ENCODE measurements at places on chromosomes 4 and X.

DNA sequence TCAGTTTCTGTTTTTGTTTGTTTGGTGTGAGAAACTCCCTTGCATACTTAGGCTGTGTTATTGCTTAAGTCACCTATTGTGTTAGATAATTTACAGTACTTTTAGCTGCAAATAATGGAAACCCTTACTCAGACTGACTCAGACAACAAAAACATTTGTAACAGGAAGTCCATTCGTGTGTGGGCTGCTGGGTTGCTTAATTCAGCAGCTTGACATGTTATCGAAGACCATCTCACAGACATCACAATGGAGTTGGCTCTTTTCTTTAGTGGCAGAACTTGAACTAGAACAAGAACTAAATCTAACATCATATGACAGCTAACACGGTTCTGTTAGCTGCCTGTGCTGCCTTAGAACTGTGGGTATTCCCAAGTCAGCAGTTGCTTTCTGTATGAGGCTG is 9.9 kb upstream of the GABRE start:
- DNase-seq = no peak

- DNase-seq = no peak
Measured at GRCh38 chrX:44967221-44967620, 94.2 kb downstream of the KDM6A start.

GRCh38 chr4:119835613-119835910 is 207.0 kb upstream of the PDE5A start:
- no peak for DNase-seq

DNA sequence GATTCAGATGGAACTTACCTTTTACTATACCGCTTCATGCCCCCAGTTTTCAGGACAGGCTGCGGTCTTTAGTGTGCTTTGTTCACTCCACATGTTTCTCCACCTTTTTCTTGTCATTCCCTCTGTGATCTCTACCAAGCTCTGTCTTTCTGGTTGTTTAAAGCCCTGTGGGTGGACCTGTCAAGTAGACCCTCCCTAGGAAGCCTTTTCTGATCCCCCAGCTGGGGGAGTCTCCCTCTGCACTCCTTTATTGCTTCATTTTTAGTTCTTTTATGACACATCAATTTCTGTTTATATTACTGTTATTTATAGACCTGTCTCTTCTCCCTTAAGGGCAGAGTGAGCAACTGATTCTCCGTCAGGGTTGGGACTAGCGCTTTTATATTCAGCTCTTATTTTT is 150.2 kb downstream of the C4orf33 start:
- no peak for DNase-seq

- no peak for DNase-seq
Measured at GRCh38 chrX:156004256-156004655, 6.8 kb downstream of the IL9R start.

GRCh38 chr4:137711502-137711901 is 179.2 kb upstream of the PCDH18 start:
- no peak for DNase-seq

- DNase-seq = no peak
Measured at GRCh38 chr4:138756519-138756918, 259.1 kb upstream of the NOCT start.

- DNase-seq = no peak
Measured at GRCh38 chrX:76184891-76185290, 12.0 kb downstream of the PBDC1 start.

- DNase-seq = peak; percentile 53
Measured at GRCh38 chrX:93422693-93423092, 250.7 kb downstream of the NAP1L3 start.

GRCh38 chrX:3195845-3196244 is 150.6 kb downstream of the MXRA5 start:
- no peak for DNase-seq

GRCh38 chr4:189032606-189033338 is 893.5 kb downstream of the TRIML1 start:
- no peak for DNase-seq

DNA sequence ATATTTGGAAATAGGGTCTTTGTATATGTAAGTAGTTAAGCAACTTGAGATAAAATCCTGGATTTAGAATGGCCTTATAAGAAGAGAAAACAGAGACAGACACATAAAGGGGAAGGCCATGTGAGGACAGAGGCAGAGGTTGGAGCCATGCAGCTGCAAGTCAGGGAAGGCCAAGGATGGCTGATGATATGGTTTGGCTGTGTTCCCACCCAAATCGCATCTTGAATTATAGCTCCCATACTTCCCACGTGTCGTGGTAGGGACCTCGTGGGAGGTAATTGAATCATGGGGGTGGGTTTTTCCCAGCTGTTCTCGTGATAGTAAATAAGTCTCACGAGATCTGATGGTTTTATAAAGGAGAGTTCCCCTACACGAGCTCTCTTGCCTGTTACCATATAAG is 76.3 kb downstream of the STK32B start:
- no peak for DNase-seq

DNA sequence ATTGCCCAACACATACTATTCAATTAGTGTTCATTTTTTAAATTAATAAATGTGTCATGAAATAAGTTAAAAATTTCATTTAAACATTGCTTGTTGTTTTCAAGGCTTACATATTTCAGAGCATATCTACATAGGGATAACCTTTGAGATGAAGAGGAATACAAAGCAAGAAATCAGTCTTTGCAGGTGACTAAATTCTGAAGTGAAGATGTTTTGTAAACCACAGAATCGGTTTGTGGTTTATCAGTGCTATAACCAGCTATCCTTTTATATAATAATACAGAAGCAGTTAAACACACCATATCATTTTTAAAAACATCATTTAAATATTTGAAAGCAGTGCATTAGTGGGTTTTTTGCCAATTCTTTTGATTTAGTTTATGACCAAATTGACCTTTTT is 26.9 kb downstream of the FAM241A start:
- DNase-seq = no peak

- peak; percentile 80 for DNase-seq
Measured at GRCh38 chr4:13534344-13535063, 9.8 kb downstream of the NKX3-2 start.

DNA sequence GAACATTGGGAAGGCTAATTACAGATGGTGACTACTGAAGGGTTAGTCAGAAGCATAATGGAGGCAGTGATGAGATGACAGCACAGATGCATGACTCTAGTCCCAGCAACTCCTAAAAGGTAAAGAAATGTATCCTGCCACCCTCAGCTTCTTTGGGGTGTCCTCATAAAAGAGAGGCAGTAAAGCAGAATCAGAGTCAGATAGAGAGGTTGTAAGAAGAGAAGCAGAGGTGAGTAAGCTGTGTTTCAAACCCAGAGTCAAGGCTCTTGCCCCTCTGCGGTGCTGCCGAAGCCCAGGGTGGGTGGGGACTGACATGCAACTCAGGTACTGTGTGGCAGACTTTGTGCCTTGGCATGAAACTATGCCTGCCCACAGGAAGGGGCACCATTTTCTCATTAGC is 59.5 kb upstream of the PGM2 start:
- DNase-seq = no peak

DNA sequence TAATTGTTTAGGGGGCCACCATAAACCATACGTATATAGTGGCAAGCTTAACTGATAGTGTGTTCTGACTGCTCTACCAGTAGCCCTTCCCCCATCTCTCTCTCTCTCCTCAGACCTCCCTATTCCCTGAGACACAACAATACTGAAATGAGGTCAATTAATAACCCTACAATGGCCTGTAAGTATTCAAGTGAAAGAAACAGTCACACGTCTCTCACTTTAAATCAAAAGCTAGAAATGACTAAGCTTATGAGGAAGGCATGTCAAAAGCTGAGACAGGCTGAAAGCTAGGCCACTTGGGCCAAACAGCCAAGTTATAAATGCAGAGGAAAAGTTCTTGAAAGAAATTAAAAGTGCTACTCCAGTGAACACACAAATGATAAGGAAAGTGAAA is 78.0 kb downstream of the PRDM5 start:
- no peak for DNase-seq

GRCh38 chr4:169063441-169063840 is 53.4 kb upstream of the CBR4 start:
- DNase-seq = no peak

DNA sequence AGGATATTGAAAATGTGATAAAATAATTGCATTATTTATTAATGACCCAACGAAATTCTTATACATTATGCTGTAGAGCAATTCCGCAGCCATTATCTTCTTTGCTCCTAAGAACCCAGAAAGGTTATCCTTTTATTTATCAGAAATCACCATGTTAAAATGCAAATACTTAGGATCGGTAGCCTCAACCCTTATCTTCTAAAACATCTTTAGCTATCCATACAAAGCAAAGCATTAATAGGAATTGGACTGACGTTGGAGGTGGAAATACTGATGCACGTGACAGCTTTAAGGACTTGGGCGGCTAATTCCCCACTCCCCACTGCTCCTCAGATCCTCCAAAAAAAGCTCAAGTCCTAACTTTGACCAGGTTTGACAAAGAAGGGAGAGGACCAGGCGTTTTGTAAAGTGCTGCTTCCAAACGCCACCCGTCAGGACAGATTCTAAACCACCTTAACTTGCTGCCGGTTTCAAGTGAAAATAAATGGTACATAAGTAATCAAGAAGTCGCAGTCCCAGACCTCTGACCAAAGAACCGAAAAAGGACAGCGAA is 539 bp upstream of the SPCS3 start:
- DNase-seq = no peak

DNA sequence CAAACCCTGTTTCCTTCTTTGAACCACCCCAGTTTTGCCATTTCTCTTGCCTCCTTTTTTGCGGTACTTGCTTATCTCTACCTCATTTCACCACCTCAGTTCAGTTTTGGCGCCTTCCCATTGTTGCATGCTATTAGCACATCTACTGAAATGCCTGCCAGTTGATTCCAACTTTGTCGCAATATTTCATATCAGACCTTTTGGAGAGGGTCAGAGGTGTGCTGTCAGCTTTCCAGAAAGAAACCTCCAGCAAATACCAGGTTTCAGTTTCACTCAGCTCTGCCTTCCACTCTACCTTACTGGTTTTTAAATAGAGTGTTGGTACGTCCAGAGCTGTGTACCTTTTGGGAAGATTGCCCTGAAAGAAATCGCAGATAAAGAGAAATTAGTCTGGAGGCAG is 91.9 kb upstream of the CPEB2 start:
- DNase-seq = no peak

DNA sequence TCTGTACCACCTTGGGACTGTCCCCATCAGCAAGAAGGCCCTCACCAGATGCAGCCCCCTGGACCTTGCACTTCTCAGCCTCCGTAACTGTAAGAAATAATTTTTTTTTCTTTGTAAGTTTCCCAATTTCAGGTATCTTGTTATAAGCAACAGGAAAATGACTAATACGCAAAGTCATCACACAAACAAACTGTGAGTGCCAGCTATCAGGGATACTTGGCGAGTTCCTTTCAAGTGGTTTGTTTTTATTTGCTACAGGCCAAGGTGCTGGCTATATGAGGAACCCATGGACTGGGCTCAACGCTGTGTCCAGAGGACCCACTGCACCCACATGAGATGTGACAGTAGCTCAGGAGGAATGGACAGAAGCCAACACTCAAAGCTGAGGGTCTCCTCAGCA is 11.5 kb upstream of the GPM6B start:
- no peak for DNase-seq

- DNase-seq = no peak
Measured at GRCh38 chr4:152074573-152074972, 313.8 kb upstream of the GATB start.

- DNase-seq = peak; percentile 73
Measured at GRCh38 chrX:139559383-139560042, 29.0 kb downstream of the F9 start.

DNA sequence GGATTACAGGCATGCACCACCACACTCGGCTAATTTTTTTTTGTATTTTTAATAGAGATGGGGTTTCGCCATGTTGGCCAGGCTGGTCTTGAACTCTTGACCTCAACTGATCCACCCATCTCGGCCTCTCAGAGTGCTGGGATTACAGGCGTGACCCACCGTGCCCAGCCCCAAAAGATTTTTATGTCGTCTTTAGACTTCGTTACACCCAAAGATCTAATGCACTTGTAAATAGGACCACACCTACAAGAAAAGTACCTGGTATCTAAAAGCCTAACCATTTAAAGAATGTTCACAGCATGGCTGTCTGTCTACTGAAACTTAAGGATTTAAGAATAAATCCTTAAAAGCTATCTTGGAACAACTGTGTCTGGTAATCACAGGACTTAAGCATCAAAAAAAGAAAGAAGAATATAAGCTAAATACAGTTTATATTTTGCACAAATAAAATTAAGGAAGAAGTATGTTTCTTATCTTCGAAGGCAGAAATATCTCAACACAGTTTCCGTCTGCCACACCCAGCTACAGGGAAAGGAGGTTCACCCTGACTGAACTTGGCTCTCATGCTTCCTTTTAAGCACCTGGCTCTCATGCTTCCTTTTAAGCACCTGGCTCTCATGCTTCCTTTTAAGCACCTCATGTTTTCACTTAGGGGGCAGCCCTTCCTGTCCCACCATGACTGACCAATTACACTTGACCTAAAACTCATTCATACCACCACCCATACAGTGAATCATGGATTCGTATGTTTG is 92.0 kb upstream of the STS start:
- DNase-seq = no peak

DNA sequence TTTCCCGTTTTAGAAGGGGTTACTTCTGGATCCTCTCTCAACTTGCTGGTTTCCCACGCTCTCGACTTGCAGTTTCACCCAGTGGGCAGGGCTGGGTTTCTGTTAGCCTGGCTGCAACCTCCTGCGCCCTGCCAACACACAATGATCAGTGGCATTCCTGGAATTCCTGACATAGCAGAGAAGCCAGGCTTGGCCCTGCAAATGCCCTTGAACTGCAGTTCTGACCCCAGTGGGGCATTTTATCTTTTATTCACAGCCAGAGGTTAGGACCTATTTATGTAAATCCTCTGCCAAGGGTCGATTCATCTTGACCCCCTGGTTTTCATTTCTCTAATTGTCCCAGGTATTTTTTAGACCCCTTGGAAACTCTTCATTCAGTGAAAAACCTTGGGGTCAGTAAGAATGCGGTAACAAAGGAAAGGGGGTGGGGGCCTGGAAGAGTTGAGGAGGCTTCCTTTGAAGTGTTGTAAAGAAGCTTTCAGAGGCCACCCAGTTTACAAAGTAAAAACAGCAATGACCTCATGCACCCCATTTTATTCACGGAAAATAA is 217.6 kb downstream of the ZNF674 start:
- DNase-seq = no peak

DNA sequence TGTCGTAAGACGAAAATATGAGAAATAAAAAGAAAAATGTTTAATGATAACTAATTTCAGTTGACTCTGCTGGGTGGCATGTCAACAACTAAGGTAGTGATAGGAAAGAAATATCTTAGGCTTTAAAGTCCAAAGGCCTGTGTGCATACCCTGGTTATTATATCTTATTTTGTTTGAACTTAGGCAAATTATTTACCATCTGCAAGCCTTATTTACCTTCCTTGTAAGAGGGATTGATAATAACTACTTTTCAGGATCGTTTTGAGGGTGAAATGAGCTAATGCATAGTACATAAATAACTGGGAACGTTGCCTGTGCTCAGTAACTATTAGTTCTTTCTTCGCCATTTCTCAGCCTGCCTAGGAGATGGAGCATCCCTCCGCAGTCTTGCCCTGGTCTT is 41.6 kb upstream of the TAB3 start:
- no peak for DNase-seq

DNA sequence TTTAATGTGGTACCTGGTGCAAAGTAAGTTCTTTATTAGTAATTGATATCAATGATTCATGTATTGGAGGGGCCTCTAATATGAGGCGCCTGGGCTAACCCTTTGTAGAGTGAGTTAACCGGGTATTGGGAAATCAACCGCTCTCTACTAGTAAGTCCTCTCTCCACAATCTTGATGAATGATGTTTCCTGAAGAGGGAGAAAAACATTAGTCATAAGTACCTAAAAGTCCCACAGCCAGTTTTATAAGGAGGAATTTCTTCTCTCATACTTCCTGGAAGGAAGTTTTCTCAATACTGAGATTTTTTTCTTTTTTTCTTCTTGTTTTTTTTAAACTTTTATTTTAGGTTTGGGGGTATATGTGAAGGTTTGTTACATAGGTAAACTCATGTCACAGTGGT is 62.3 kb downstream of the AGTR2 start:
- DNase-seq = no peak
